ENCODE measurements at places on chromosomes 2 and 18.

- DNase-seq = no peak
Observed at GRCh38 chr18:36499938-36500337, 202.4 kb downstream of the FHOD3 start.

DNA sequence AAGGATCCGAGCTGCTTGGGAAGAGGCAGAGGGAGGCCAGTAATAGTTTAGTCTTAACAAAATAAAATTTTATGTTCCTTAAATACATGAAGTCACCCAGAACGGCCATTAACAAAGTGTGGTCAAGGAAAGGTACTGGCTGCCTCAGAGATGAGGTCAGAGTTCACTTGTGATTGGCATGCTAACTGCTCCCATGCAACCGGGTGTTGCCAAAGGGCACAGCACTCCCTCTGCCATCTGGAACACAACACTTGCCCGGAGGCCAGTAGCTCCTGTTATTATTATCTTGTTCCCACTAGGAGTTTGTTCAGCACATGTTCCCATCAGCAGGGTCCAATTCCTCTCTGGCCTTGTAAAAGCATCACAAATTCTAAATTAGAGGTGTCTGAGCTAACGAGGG, 207.0 kb downstream of the CYP26B1 start:
- DNase-seq = no peak

GRCh38 chr2:102116630-102117471, 25.7 kb upstream of the IL1R1 start:
- DNase-seq = no peak

DNA sequence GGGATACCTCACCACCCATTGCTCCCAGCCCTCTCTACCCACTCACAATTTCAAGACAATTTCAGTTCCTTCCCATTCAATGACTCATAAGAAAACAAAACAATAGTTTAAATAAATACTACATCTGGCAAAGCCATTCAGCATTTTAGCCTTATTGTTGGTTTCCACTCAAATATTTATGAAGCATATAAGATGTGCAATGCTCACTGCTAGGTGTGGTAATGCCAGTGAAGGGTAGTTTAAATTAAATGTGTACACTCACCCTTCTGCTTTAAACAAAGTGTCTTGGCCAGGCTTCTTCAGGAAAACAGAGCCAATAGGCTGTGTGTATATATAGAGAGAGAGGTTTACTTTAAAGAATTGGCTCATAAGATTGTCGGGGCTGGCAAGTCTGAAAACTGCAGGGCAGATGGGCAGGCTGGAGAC, 37.0 kb downstream of the INO80C start:
- DNase-seq = no peak

- DNase-seq = peak; percentile 69
Observed at GRCh38 chr2:136384531-136385303, 266.8 kb upstream of the CXCR4 start.

DNA sequence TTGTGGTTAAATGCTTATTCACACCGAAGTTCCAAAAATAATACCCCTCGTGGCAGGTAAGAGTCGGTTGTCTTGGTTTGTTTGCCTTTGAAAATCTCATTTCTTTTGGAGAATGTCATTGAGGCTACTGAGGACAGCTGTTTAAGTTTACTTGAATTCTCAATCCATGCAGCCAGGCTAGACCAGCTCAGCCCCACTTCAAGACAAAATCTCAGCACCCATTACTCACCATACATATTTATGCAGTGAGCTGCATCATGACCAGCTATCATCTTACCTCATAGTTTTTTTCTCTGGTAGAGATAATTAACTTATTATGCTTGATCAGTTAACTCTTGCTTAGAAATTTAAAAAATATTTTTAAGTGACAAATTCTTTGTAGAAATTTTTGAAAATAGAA, 115.9 kb downstream of the HAUS1 start:
- no peak for DNase-seq

DNA sequence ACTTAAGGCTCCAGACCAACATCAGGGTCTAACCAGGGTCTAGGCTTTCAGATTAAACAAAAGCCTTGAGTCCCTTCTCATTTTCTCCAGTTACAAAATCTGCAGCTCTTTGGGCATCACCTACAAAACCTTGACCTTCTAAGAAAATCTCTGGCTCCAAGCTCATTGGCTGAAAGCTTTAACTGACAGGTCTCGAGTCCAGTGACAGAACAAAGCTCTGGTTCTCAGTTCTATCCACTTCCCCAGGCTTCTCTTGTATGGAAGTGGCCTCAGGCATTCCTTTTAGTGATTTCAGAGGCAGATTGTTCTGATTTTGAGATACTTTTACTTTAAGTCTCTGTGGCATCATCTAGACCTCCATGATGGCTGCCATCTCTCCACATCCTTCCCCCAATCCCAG, 11.3 kb downstream of the SIX2 start:
- DNase-seq = no peak

DNA sequence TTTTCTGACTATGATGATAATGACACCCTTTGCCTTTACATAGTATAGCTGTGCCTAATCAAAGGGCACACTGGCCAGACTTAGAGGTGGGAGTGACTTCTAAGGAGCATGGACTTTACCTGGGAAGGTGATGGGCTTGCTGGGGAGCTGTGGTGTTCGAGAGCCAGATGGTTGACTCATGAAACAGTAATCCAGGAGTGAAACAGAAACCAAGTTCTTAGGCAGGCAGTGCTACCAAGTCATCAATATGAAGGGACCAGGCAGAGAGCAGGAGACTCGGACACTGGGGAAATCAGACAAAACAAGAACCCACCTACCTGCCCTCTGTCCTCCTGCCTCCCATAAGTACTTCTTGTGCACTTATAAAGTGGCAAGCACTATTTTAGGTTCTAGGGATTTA, 430.4 kb downstream of the DLGAP1 start:
- DNase-seq = no peak

- no peak for DNase-seq
Observed at GRCh38 chr18:59550174-59550516, 147.1 kb downstream of the CCBE1 start.

GRCh38 chr2:190746971-190747761, 98.3 kb downstream of the NAB1 start:
- no peak for DNase-seq

GRCh38 chr2:150610670-150611279, 123.3 kb upstream of the RND3 start:
- no peak for DNase-seq

GRCh38 chr2:207619764-207620203, 5.4 kb downstream of the METTL21A start:
- DNase-seq = no peak

- peak; percentile 46 for DNase-seq
Observed at GRCh38 chr2:42935692-42936671, 143.6 kb upstream of the HAAO start.

DNA sequence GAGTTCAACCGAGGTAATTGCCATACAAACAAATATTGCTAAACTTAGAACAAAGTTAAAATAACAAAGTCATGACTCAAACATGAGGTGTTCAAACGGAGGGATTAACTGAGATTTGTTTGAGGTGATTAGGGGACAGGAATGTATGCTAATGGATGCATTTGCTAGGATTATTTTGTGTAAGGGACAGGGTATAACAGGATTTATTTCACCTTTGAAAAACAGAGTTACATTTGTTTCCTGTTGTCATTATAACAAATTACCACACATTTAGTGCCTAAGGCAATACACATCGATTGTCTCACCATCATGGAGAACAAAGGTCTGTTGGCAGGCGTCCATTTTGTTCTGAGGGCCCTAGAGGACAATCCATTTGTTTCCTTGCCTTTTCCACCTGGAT, 304.3 kb upstream of the CNTNAP5 start:
- DNase-seq = no peak

- DNase-seq = no peak
Observed at GRCh38 chr2:241408849-241409248, 52.8 kb downstream of the FARP2 start.

DNA sequence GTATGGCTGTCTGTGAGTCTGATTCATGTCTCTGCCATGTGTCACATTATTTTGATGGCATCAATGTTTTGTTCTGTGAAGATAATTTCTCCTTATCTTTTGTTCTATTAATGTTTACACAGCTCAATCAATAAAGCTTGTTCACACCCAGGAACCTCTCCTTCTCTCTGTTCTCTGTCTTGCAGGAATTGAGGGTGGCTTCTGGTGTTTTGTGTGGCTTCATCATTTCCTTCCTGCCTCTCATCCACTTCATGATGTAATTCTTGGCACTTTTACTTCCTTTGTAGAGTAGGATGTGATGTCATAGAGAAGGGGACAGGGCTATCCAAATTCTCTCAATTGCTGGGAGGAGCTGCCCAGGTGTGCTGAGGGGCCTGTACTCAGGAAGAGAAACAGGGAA, 27.2 kb downstream of the ASXL3 start:
- no peak for DNase-seq

- DNase-seq = no peak
Observed at GRCh38 chr2:65292461-65293011, 64.9 kb downstream of the ACTR2 start.

- DNase-seq = no peak
Observed at GRCh38 chr18:51007790-51008139, 22.2 kb upstream of the SMAD4 start.

GRCh38 chr2:114421781-114422180, 20.7 kb upstream of the DPP10 start:
- no peak for DNase-seq

- DNase-seq = no peak
Observed at GRCh38 chr2:4900242-4900641, 791.9 kb upstream of the SOX11 start.

DNA sequence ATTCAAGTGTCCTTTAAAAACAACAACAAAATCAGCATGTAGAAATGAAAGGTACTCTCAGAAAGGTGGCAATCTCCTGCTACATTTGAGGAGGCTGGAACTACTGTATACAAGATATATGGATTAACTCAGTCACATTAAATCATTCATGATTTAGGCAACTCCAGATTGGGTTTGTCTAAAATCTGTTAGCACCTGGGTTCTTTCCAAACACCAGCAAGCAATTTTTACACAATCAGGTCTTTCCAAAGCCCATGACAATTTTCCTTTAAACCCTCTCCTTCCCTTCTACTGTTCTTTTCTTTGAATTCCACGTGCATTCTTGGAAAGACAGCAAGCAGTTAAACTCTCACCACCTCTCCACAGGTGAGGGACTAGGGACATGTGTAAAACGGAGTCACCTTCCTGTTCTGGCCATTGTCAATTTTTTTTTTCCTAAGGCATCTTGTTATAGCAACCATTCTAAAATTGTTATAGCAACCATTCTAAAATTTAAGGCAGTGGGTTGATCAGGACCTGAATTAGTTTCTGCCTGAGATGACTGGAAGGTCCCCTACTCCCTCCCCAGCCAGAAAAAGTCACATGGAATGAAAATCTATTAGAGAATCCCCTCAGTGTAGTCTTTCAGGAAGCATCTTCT, 113.9 kb downstream of the ANKRD44 start:
- DNase-seq = no peak

DNA sequence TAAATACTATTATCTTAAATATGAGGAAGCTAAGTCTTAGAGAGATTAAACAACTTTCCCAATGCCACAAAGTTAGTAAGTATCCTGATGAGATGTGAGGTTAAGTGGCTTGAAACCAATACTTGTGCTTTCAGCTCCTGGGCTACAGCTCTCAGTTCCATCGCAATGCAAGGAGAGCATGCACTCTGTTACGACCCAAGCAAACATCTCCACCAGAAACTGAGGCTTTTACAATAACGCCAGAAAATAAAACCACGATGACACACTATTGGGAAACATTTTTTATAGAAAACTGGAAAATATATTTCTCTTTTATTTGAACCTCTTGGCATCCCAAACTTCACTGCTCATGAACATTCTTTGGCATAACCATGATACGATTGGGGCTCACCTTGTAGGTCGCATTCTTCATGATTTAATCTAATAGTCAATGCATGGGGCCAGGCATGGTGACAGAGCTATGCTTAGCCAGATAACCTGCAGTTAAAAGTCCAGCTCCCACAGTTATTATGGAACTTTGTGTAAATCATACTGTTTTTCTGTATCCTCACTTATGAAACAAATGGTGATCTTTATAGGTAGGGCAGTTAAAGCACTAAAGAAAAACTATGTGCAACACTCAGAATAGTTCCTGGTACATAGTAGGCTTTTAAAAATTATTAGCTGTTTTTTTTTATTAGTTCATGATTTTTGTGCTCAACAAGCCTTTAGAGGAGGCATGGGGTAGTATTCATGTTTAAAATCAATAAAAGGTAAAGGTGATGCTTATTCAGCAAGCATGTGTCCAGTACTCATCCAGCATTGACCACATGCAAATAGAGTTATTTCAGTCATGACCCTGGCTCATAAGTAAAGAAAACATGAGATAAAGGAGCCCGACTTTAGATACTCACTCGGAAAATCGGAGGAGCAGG, 238.3 kb upstream of the TRIB2 start:
- no peak for DNase-seq

- no peak for DNase-seq
Observed at GRCh38 chr18:8174771-8175170, 434.5 kb upstream of the RAB12 start.

GRCh38 chr2:106531676-106532214, 44.6 kb downstream of the CD8B2 start:
- no peak for DNase-seq

GRCh38 chr2:39623917-39624316, 41.8 kb upstream of the TMEM178A start:
- no peak for DNase-seq

DNA sequence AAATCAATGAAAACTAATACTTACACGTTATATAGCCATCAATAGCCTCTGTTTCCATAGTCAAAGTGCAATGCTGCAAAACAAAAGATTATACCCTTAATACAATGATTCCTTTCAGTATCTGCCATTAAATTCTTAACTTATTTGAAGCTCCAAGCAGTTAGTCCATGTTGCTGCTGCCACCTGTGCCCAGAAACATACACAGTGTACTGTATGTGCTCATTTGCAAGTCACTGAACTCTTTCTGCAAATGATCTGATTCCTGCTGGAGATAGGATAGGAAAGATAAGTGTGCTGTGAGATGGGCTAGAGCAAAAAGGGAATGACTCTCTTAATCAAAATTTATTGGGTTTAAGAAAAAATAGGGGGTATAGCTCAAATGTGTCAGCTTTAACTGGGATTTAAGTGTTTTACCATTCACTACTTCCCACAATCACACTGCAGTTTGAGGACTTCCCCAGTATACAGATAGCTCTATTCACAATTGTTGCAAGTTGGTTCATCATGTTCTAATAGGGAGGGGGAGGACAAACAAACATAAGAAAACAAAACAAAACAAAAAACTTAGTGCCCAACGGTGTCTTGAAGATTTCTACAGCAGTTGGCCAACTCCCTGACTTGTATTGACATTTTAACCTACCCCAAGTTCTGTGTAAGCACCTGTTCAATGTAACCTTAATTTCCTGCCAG, 2.7 kb downstream of the IKZF2 start:
- DNase-seq = no peak

DNA sequence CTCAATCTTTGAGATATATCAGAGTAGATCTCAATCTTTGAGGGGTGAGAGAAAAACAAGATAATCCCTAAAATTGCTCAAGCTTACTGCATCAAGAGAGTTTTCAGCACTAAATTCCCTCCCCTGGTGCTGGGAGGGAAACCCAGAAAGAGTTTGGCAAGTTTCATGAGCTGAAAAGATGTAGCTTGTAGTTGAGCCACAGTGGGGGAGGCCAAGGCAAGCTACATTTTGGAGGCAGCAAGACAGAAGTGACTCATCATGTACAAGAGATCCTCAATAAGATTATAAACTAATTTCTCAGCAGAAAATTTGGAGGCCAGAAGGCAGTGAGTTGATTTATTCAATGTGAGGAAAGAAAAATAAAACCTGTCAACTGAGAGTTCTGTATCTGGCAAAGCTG, 308.2 kb downstream of the PIEZO2 start:
- DNase-seq = no peak
